Activated T-cell treated with anti-CD3 and anti-CD28 coated beads for 24 hours (primary cell): ENCODE measurements at places on chromosomes 3 and 15.

- DNase-seq, result no peak
Observed at GRCh38 chr3:185764980-185765370, 59.9 kb downstream of the IGF2BP2 start.

DNA sequence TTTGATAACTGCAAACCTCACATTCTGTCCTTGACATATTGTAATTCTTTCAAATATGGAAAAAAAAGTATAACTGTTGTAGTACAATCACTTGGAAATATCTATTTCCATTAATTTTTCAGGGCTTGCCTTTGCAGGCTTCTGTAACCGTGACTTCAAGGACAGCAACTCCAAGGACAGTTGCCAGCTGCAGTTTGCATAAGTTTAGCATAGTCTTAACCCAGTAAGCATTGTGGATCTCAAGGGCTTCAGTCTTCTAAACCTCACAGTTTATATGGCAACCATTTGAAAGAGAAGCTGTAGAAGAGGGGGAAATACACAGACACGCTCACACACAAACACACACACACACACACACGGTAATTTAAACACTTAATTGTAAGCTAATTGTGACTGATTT lies 112.8 kb upstream of the GPR149 start:
- DNase-seq, result no peak

GRCh38 chr3:409011-409410 lies 212.4 kb downstream of the CHL1 start:
- no peak for DNase-seq

- no peak for DNase-seq
Observed at GRCh38 chr3:31832551-31832950, 148.5 kb downstream of the OSBPL10 start.

DNA sequence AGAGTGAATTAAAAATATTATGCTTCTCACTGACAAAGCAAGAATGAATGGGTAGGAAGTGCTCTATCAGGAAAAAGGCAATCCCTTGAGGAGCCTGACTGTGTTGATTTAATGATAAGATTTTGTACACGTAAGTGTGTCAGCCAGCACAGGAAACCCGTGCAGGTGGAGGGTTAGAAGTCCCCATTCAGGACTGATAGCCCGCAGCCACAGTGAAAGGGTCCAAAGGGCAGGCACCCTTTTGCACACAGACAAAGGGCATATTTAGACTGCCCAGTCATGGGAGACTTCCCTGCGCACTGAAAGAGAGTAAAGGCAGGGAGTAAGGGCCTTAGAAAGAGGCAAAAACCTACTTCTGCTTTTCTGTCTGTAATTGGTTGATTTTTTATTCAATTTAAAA lies 26.4 kb upstream of the SKIL start:
- no peak for DNase-seq

DNA sequence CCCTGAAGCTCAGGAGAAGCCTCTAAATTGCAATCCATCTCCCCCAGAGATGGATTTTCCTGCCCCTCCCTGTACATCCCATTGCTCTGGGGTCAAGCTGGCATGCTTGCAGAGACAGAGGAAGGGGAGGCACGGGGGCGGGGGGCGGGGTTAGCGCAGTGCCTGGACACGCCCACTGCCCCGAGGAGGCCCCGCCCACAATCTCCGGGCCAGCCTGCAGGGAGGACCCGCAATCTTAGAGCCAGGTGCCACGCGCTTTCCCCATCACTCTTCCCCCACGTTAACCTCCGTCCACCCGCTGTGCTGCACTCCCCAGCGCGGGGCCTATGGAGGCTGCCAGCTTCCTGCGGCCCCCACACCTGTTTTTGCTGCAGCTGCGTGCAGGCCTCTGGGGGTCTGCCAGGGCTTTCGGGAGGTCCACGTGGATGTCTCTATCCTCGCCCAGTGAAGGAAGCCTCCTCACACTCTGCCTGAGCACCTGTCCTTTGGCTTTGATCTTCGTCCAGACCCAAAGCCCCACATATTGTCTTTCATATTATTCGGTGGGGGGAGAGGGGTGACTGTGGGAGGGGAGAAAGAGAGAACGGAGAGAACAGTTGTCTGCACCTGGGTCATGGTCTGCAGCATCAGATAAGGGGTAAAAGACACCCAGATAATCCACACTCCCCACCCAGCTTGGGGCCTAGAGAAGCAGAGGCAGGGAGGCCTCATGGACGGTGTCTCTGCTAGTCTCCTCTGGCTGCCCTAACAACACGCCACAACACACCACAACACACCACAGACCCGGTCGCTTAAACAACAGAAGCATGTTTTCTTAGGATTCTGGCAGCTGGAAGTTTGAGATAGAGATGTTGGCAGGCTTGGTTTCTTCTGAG lies 118.0 kb upstream of the MEF2A start:
- no peak for DNase-seq

DNA sequence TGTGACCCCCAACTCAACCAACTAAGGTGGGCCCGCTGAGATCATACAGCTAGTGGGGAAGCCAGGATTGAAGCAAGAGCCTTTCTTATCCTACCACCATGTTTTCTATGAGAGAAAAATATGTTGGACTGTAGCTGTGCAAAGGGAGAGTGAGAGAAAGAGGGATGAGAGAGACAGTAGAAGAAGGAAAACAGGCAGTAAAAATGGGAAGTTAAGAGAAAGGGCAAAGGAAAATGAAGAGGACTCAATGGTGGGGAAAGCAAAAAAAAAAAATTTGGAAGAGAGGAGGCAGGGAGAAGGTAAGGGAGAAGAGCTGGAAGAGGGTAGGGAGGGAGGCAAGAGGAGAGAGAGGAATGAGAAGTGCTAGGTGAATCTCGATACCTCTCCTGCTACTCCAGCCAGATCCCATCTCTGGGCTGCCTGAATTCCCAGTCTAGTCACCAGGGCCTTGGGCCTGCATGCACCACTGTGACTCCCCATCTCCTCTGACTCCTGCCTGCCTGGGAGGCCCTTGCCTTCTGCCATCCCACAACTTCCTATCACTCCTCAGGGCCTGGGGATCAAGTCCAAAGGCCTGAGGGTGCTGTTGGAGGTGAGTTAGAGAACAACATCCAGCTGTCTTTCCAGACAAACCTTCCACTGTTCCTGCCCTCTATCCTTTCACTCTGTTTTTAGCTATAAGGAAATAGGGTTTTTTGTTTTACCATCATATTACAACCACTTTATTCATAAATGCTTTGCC lies 15.7 kb downstream of the FAM81A start:
- no peak for DNase-seq

DNA sequence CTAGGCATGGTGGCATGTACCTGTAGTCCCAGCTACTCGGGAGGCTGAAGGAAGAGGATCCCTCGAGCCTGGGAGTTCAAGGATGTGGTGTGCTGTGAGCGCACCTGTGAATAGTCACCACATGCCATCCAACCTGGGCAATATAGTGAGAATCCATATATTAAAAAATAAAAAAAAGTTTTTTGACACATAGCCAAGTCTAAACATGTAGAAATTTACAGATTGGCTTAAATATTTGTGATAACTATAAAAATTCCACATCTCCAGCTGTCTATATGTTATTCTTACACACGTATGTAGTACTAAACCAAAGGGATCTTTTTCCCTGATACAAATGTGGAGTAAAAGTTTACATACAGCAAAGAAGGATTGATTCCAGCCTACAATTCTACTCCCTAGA lies 119.7 kb downstream of the CNTN4 start:
- DNase-seq, result no peak

- DNase-seq, result no peak
Observed at GRCh38 chr15:63672369-63672768, 75.2 kb downstream of the FBXL22 start.

DNA sequence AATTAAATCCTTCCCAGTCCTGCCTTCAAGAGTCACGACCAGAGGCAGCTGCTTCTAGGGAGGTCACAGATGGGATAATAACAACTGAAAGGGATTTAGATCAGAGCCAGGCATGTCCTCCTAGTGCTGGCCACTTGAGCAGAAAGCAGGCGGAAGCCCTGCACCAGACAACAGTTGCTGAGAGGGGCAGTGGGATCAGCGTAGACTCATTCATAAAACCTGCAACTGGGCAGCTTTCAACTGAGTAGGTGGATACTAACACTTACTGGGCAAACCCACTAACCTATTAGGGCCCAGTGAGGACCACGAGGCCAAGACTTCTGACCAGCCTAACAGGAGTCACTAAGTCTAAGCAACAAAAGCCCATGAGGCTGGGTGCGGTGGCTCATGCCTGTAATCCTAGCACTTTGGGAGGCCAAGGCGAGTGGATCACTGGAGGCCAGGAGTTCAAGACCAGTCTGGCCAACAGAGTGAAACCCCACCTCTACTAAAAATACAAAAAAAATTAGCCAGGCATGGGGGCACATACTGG lies 67.0 kb downstream of the DAPK2 start:
- DNase-seq, result no peak

DNA sequence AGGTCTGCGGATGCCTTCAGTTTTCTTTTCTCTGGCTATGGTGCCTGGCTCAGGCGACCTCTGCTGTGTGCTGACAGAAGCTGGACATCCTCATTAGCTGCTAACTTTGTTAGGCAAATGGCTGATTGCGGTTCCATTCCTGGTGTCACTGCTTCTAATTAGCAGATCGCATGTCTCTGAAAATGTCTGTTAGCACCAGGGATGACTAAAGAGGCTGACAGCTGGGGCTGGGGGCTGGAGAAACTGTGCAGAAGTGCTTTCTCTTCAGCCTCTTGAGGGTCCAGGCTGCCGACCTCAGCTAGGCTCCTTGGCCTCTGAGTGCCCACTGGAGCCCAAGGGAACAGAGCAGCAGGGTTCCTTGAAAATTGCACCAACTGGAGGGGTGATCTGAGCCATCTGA lies 39.3 kb downstream of the CHCHD6 start:
- no peak for DNase-seq

DNA sequence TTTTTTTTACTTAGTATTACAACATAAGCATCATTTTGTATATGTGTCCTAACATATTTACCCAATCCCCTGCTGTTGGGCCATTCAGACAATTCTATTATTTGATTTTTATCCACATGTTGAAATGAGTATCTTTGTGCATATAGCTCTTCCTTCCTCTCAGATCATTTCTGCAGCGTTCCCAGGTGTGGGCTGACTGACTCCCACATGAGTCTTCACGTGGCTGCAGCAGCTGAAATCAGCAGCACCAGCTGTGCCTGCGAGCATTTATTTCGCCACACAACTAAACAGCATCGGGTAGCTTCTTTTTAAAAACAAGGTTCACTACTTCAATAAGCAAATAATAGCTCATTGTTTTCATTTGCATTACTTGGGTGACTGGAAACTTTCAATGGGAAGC lies 44.5 kb upstream of the PDE8A start:
- no peak for DNase-seq

GRCh38 chr3:141000027-141000663 lies 51.0 kb upstream of the SPSB4 start:
- peak; percentile 31 for DNase-seq

- DNase-seq, result no peak
Observed at GRCh38 chr3:182936918-182937285, 43.4 kb downstream of the DCUN1D1 start.
